ENCODE measurements at places on chromosomes 12 and 14.

DNA sequence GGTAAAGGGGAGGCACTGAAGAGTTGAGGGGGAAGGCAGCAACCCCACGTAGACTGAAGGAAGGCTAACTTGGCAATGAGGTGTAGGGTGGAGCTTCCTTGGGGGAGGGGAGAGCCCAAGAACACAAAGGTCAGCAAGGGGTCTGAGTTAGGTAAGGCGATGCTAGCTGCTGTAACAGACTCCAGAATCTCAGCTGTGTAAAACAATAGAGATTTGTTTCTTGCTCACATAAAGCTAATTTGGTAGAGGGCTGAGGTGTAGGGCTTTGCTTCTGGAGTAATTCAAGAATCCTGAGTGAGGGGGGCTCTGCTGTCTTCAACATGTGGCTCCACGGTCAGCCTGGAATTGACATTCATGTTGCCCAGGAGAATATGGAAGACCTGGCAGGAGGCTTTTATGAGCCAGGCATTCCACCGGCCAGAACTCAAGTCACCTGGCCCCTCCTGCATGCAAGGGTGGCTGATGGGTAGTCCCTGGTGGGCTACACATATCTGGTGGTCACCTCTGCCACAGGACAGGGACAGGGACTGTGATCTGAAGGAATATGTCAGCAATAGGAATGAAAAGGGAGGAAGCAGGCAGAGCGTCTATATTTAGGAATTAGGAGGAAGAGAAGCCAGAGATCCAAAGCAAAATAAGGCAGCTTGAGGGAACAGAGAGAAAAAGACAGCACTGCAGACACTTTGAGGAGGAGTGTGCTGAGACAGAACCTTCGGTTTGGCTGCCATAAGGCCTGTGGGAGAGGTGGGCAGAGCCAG, 153.7 kb downstream of the ZFP36L1 start:
- ATAC-seq: no peak

DNA sequence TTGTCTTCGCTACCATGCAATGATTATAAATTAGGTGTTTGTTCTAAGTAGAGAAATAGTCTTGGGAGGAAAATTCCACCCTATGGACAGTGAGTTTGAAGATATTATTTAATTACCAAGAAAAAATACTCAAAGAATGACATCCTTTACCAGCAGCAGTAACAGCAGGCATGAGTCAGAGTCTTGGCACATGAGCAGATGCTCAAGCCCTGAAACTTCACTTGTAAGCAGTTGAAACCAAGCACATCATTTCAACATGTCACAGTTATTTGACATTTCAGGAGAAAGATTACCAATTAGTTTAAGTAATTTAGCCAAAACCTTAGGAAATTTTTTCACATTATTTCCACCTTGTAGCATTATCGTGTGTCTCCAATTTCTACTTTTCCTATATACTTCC, 99.2 kb downstream of the C12orf50 start:
- ATAC-seq: no peak

- ATAC-seq: peak; percentile 75
Measured at GRCh38 chr12:11877869-11878780, 192.6 kb upstream of the BCL2L14 start.

DNA sequence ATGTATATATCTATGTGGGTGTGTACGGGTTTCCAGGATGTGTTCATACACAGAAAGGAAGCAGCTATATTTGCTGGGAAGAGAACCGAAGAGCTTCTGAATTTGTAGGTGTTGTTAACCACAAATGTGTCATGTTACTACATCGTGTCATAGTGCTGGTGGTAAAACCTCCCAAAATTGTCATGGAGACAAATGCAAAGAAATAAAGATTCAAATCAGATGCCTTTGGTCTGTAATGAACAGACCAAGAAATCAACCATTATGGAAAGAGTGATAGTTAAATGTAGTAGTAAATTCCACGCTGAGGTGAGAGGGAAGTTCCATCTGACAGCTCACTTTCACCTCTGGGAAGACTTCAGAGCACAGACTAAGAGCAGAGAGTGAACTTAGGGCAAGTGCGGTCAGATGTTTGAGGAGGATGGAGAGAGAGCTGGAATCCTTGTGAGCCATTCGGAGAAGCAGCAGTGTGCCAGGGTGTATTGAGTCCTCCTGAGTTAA, 487.5 kb downstream of the TMEM121 start:
- ATAC-seq: no peak

DNA sequence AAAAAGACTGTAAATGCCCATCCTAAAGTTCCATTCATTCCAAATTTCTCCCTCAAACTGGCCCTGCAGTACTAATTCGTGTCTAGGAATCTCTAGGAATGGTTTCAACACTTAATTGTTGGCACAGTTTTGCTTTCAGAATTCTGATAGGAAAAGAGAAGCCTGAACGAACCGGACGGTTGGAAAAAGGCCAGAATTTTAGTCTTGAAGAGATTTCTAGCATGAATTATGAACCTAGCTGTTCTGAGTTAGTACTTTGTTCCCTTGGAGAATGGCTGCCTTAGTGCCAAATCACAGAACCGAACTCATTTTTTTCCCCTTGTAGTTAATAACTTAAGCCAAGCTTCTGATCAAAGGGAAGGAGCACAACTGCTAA, 262.6 kb downstream of the ADAMTS20 start:
- no peak for ATAC-seq

DNA sequence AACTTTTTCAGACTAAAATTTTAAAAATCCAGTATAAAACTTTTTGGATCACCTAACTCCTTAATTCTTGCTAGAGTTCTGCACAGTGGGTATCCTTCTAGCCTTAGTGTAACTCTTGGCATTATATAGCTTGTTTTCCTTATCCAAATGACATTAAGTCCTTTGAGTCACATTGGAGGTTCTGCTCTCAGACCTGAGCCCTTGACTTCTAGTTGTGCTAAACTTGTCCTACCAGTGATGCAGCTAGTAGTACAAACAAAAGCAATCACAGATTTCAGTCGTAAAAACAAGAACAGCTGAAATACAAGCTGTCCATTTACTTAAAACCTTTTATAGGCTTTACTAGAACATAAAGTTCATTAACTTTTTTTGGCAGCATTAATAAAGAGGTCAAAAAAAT, 10.5 kb downstream of the ZBTB1 start:
- no peak for ATAC-seq

DNA sequence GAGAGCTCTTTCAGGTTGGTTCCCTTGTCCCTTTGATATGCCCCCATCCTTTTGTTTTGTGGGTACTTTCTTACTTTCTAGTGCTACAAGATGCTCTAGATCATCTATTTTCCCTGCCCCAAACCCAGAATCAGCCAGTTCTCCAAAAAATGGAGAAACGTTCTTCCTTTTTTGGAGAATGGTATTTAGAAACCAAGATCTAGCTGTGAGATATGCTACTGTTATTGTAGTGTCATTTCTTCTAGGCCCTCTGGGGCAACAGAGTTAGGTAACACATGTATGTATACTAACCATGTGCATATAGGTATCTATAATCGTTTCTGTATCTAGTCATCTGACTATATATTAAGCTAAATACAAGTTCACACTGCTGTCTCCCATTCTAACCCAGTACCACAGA, 6.9 kb upstream of the IGFBP6 start:
- ATAC-seq: no peak

GRCh38 chr12:57058454-57058853, 8.5 kb upstream of the MYO1A start:
- no peak for ATAC-seq

DNA sequence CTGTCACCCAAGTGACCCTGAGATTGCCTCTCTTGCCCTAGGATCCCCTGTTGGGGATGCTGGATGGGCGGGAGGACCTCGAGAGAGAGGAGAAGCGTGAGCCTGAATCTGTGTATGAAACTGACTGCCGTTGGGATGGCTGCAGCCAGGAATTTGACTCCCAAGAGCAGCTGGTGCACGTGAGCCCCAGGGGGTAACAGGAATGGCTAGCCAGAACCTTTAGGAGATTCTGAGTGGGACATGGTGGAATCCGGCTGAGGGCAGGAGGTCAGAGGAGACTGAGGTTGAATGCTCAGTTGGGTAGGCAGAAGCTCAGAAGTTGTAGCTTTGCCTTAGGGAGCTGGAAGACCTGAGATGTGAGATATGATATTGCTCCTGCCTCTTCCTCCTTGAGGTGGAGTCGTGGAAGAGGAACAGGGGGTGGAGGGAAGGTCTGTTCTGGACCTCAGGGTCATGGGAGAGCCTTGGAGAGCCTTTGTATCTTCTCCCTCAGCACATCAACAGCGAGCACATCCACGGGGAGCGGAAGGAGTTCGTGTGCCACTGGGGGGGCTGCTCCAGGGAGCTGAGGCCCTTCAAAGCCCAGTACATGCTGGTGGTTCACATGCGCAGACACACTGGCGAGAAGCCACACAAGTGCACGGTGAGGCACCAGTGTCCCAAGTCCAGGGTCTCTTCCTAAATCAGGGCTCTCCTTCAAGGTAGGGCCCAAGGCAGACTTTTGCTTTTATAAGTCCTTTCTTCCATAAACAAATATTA, 6.3 kb downstream of the GLI1 start:
- ATAC-seq: no peak
